ENCODE measurements at places on chromosomes 4 and X.

- no peak for DNase-seq
These were observed 39.8 kb upstream of the LIMCH1 start for GRCh38 chr4:41498177-41498576.

DNA sequence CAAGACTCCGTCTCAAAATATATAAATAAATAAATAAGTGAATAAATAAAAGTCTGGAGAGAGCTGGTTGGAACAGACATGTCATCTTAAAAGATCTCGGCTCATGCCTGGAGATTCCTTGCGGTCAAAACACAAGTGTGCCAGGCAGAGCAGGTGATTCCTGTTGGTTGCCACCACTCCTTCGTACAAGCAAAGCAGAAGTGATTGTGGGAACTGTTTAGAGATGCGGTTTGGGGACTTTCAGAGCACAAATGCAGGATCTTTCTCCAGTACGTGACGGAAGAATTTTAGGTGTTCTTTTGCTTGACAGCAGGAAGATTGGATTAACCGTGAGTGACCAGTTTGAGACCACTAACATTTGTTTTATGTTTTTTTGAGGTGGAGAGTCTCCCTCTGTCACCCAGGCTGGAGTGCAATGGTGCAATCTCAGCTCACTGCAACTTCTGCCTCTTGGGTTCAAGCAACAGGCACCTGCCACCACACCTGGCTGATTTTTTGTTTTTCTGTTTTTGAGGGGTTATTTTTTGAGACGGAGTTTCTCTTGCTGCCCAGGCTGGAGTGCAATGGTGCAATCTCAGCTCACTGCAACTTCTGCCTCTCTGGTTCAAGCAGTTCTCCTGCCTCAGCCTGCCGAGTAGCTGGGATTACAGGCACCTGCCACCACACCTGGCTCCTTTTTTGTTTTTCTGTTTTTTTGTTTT is 2.8 kb upstream of the CRLF2 start:
- DNase-seq, result no peak

DNA sequence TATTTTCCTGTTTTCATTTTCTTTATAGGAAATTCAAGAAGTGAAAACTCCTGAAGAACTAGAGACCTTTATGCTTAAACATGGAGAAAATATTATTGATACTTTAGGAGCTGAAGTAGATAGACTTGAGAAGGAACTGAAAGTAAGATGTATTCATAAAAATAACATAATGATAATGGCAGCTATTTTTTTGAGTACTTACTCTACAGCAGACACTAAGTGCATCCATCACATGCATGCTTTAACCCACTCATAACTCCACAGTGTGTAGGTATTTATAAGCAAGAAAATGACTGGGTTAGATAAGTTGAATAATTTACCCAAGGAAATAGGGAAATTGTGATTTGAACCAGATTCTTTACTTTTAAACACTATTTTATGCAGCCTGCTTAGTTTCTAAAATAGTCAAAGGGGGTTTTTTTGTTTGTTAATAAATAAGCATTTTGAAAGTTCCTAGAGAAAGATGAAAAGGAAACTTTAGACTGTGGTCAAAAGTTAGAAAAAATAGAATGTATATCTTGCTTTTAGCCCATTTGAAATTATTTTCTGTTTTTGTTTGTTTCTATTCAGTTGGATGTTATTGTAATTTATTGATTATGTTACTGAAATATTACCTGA is 74.2 kb downstream of the BEND4 start:
- DNase-seq, result no peak

GRCh38 chr4:128385683-128386304 is 98.2 kb upstream of the PGRMC2 start:
- no peak for DNase-seq

DNA sequence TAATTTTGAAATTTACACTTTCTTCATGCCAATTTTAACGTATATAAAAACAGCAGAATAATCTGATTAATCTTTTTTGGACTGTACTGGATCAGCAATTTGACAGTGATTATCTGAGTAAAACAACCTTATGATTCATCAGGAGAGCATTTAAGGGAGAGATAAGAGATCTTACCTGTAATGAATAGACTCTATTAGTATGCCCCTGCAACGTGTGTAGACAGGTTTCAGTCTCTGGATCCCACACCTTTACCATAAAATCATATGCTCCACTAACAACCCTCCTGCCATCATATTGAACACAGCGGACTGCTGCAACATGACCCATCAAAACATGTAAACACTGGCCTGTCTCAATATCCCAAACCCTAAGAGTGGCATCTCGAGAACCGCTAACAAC is 210.1 kb downstream of the FBXW7 start:
- no peak for DNase-seq

GRCh38 chrX:148956352-148956751 is 455.9 kb downstream of the AFF2 start:
- no peak for DNase-seq

DNA sequence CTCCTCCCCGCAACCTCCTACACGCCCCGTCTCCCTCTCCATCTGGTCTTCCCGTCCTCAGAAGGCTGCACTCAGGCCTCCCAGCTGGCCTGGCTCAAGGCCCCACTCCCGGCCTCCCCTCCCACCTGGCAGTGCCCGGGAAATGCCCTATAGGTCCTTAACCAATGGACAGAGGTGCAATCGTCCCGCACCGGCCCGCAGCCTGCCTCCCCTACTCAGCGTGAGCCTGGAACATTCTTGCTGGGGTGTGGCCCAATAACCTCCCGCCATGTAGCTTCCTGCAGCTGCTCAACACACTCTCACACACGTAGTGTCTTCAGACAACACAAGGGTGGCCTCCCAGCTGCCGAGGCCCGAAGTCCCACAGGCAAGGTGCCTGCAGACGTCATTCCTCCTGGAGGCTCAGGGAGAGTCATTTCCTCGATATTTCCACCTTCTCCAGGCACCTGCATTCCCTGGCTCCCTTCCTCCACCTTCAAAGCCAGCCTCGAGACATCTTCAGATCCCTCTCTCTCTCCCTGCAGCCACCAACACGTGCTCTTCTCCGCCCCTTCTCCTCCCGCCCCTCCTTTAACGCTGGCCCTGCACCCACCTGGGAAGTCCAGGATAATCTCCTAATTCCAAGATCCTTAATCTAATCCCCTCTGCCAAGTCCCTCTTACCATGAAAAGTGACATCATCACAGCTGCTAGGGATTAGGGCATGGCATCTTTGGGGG is 56.2 kb downstream of the ADRA2C start:
- no peak for DNase-seq

DNA sequence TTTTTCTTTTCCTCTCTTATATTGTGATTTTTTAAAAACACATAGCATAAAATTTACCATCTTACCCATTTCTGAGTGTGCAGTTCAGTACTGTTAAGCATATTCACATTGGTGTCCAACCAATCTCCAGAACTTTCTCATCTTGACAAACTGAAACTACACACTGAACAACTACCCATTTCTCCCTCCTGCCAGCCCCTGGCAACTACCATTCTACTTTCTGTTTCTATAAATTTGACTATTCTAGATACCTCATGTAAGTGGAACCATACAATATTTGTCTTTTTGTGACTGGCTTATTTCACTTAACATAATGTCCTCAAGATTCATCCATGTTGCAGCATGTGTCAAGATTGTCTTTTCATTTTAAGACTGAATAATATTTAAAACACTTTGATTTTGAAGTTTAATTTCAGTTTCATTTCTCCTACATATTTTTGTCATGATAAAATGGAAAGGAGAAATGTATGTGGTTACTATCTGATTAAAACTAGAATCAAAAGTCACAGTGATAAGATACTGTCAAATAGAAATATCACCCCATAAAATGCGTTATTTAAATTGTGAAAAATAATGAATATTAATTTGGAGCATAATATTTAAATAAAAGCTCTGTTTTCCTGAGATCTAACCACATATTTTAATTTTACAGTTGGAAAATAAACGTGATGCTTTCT is 122.8 kb downstream of the DIPK2B start:
- no peak for DNase-seq

Measured in stimulated activated naive CD4-positive, alpha-beta T cell (primary cell).